ENCODE measurements at places on chromosomes 5 and 9.

GRCh38 chr9:136764301-136764891, at the start of gene LCN15:
Gene LCN15 (minus strand): TSS chr9:136764518. CDS start chr9:136764488, 30 bp downstream.
- no peak for DNase-seq

DNA sequence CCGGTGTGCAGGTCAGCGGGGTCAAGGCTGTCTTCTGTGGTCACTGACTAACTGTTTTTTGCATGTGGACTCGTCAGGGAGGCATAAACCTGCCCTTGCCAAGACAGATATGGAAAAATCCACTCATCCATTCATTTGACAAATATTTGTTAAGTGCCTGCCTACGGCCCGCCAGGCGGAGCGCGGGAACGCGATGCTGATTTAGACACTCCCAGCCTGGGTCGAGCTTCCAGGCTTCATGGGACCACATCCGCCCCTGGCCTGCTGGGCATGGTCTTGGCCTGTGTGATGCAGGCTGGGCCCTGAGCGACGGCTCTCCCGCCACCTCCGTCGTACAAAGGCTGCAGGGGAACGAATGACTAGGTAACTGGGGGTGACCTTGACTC, 18.1 kb downstream of the MYMK start:
- DNase-seq, result no peak

DNA sequence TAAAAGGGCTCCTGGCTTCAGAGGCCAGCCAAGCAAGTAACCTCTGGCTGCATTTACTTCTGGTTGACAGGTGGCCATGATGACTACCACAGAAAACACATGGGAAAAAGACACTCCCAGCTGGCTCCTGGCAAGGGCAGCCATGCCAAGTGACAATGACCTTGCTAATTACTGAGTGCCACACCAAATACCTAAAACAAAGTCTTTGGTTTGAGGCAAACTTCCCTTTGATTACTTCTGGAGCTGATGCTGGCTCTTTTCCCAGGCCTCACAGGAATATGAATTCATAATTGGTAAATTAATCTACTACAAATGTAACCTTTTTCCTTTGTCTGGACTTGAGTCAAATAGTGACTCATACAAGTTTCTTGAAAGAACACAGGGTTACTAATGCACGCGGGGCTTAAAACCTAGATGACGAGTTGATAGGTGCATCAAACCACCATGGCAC, 61.0 kb downstream of the LPAR1 start:
- DNase-seq, result no peak

DNA sequence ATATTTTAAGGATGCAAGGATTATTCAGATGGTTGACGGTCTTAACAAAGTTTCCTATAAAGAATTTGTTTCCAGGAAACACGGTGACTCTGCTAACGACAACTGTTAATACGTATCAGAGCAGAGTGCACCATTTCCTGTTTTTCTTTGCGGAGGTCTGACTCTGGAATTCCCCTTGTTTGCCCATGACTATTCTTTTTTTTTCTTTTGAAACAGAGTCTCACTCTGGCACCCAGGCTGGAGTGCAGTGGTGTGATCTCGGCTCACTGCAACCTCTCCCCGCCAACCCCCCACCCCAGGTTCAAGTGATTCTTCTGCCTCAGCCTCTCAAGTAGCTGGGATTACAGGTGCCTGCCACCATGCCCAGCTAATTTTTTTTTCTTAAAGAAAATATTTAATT, 115.9 kb downstream of the CDC42SE2 start:
- DNase-seq, result peak; percentile 50

GRCh38 chr5:139964266-139964993, 78.7 kb downstream of the NRG2 start:
- DNase-seq, result no peak

GRCh38 chr9:120490888-120491595, 88.9 kb downstream of the CDK5RAP2 start:
- DNase-seq, result no peak

- DNase-seq, result no peak
Observed at GRCh38 chr5:116935561-116936162, 361.0 kb upstream of the SEMA6A start.

- no peak for DNase-seq
Observed at GRCh38 chr5:5140479-5141338, 579 bp downstream of the ADAMTS16 start.

DNA sequence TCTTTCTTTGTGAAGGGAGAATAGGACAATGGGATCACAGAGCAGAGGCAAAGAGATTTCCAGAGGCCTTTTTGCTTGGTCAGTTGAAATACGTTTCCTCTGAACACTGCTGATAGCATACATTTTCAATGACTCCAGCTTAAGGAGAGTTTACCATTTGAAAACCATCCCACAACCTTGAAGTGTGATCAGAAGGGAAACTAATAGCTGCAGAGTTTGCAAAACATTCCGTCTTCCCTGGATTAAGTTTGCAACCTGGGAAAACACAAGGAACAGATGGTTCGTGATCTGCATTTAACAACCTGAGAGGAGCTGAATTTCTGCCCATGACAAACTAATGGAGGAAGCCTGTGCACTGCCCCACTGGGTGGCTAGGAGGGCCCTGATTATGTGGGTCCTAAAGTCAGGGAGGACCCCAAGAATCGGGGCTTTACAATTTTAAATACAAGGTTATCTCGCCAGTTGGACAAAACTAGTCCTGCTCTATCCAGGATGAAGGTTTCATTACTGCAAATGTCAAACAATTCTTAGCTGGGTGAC, 35.6 kb downstream of the MTX3 start:
- DNase-seq, result no peak

GRCh38 chr5:132259069-132259851, 1.8 kb downstream of the PDLIM4 start:
- no peak for DNase-seq

- DNase-seq, result no peak
Observed at GRCh38 chr9:89633920-89634319, 29.1 kb downstream of the GADD45G start.

DNA sequence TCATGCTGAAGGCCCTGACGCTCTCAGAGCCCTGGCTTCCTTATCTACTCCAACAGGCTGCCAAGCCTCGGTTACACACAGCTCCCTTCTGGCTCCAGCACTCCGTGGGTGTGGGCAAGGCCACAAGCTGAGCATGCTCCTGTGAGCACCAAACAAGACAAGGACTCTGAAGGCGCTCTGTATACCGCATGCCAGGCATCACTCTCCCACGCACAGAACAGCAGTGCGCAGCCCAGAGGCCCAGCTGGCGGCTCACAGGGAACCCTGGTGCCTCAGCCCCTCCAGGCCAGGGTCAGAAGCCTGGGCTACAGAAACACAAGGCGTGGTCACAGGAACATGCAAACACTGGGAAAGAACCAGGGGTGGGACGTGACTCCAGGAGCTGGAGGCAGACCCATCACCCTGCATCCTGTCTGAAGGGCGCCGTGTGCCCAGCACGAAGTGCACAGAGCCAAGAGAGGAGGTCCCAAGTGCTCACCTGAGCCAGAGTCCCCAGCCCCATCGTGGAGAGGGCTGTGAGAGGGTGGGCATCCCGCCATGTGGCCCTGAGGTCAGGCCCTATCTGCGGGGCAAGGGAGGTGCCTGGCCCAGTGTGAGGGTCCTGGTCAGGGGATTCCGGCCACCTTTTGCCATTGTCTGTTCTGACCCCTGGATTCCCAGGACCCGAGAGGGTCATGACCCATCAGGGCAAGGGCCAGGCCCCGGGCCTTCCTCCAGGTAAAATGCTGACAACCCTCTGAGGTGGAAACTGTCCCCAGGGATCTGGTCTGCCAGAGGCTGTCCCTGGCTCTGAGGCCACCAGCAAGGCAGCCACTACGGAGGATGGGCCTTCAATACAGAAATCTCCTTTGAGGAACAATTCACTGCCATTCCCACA, 54.7 kb downstream of the COL23A1 start:
- DNase-seq, result no peak

DNA sequence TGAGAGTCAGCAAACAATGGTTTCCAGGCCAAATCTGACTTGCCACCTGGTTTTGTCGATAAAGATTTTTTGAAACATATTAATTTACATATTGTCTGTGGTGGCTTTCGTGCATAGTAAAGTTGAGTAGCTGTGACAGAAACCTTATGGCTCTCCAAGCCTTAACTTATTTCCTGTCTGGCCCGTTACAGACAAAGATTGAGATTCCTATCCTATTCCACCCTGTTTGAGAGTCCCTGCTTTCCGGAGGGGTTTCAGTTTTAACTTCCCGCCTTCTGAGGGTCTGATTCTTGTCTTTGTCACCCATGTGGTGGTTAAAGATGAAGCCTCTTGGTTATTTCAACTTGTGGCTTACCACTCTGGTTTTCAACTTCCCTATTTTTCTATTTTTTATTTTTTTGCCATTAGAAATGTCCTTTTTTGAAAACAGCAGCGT, 11.4 kb downstream of the OTULIN start:
- no peak for DNase-seq

DNA sequence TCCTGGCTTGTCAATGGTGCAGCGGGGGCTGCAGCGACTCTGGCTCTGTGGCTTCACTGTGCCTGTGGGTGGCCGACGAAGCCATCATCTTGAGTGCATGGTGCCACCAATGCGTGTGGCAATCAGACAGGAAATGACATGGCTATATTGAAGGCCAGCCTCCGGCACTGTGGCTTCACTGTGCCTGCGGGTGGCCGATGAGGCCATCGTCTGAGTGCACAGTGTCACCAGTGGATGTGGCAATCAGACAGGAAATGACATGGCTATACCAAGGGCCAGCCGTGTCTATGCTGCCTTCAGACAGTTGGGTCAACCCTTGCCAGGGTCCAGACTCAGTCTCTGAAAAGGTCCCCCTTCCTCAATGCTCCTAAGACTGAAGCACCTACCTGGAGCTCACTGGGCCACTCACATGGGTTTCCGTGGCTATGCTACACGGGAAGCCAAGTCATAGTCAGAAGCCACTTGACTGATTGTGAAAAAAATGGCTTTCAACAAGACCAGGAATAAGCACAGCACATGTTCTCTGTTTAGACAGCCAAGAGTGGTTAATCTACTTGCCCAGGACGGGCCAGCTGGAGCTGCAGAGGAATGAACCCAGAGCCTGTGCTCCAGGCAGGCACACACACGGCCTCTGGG, 67.5 kb upstream of the S1PR3 start:
- DNase-seq, result no peak

GRCh38 chr9:86098824-86099700, at the start of gene GOLM1:
Gene GOLM1 (minus strand): TSS chr9:86099558. CDS start chr9:86079320, 20,238 bp downstream.
- DNase-seq, result peak; percentile 27

- no peak for DNase-seq
Observed at GRCh38 chr5:124260921-124261515, 485.4 kb downstream of the ZNF608 start.

DNA sequence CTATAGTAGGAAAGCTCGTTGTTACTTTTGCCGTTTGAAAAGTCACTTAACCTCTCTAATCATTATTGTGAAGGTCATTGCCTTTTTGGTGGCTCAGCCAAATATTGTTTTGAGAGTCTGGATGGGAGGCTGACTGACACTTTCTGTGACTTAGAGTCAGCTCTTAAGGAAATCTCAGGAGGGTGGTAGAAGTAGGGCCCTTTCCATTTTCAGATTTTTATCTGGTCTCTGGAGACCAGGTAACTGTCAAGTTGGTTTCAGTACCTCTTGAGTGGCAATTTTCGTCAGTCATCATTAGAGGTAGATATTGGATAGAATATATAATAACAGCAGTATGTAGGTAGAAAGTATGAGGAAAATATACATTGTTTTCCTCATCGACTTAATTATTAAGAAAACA, 23.3 kb downstream of the UGCG start:
- DNase-seq, result no peak

Data from stimulated activated CD4-positive, alpha-beta T cell treated with anti-CD3 and anti-CD28 coated beads, TNF-alpha, amount 100 ng/mL, for 24 hours (primary cell).